ENCODE measurements at places on chromosomes 1 and 21.

- no peaks in the 10 kb centered on the region for H3K36me3 ChIP-seq
- peaks cover 8% of the 10 kb centered on the region for H3K4me1 ChIP-seq
- no peak for DNase-seq
- no peak overlapping the region for H3K27ac ChIP-seq
- H3K4me3 ChIP-seq: no peak overlapping the region
- no peaks in the 10 kb centered on the region for H3K27me3 ChIP-seq
Measured at GRCh38 chr1:51231120-51231519, 5.0 kb upstream of the RNF11 start.

DNA sequence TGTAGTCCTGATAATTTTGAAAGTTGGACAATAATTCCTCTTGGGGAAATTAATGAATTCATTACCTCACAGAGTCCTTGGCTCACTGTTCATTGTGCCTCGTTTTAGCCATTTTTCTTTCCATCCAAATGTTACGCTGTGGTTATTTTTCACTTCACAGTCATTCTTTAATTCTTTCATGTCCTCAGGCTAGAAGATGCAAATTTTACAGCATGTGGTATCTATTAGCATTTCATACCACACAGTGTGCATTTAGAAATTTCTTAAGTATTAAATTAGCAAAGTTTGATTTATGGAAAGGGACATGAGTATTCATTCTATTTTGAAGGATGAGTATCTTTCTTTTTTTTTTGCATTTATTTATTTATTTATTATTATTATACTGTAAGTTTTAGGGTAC lies 18.4 kb downstream of the OR2L3 start:
- no peaks in the 10 kb centered on the region for H3K27me3 ChIP-seq
- DNase-seq: no peak
- H3K4me3 ChIP-seq: no peak overlapping the region
- no peaks in the 10 kb centered on the region for H3K36me3 ChIP-seq

GRCh38 chr1:212618466-212619210 lies 10.1 kb downstream of the ATF3 start:
- peaks cover 22% of the 10 kb centered on the region for H3K36me3 ChIP-seq
- no peak overlapping the region for H3K27ac ChIP-seq
- H3K27me3 ChIP-seq: no peaks in the 10 kb centered on the region
- no peak for DNase-seq

DNA sequence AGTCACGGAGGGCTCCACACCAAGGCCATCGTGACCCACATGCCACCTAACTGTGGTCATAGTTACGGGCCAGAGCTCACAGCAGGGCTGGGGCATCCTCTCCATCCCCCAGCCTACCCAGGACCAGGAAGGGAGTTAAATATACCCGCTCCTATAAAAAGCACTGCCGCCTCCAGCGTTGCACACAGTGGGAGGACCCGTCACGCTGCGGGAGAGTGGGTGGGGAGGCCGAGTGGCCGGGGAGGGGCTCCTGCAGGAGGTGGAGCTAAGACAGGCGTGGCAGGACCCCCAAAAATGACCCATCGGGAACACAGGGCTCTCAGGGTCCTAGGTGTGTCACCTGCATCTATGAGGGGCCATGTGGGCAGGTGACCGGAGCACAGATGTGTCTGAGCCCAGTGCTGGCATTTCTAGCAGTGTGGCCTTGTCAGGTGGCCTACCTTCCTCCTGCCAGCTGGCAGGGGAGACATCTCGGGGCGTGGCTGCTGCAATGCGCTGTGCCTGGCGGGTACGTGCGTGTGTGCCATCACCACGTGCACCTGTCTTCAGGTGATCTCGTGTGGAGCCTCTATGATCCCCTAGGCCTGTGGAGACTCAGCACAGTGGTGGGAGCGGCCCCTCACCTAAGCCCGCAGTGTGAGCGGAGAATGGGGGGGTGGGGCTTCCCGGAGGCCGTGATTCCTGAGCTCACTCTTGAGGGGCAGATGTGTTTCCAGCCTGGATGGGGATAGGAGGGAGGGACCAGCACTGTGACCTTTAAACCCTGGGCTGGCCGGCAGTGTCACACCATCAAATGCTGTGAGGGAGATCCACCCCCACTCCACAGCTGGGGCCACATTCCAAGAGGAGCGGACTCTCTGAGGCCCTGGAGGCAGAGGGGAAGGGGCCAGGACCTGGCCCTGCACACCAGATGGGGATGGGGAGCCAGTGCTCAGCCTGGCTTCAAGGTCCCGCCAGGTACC lies 17.7 kb downstream of the AGRN start:
- peaks cover 72% of the 10 kb centered on the region for H3K27me3 ChIP-seq
- H3K4me1 ChIP-seq: no peaks in the 10 kb centered on the region
- DNase-seq: peak; percentile 21
- no peaks in the 10 kb centered on the region for H3K36me3 ChIP-seq

DNA sequence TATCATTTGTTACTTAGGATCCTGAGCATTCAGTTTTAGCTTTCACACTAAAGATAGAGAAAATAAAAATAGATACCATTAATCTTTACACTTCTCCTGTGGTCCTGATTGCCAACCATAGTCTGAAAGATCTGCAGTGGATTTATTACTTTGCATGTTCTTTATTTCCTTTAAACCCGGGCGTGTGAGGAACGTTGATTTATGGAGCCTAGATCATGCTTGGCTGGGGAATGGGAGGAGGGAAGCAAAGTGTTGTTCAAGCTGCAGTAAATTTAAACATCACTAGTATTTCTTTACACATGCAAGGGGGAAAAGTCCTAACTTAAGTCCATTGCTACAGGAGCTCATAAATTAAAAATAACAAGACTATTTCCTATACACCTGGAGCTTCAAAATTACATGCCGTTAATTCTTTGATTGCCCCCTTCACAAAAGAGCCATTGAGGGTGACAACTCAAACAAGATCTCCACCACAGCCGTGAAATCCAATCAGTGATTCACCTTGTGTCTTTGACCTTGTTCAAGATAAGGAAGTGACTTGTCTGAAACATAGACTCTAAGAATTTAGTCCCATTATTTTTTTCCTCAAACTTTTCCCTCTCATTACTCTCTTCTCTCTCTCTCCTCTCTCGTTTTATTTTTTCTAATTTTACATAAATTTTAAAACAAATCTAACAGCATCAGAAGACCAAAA lies 282.7 kb downstream of the KIF26B start:
- no peak for DNase-seq
- no peak overlapping the region for H3K27ac ChIP-seq
- no peaks in the 10 kb centered on the region for H3K36me3 ChIP-seq
- no peaks in the 10 kb centered on the region for H3K4me1 ChIP-seq
- H3K4me3 ChIP-seq: no peak overlapping the region

DNA sequence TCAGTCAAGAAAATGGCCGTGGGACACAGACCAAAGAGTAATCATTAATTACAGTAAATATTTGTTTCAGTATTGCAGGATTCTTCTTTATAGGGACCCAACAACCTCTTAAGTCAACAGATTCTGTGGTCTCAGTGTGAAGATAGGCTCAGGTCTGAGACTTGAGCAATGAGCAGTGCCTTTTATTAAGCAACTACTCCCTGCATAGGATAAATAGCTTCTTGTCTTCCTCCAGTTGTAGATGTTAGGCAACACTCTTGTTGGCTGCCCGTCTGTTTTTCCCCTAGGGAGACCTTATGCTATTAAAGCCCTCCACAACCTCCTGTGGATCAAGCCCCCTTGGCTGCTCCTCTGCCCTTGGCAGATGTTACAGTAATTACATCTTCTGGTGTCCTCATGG lies 1.8 kb upstream of the OMA1 start:
- H3K36me3 ChIP-seq: no peaks in the 10 kb centered on the region
- no peak overlapping the region for H3K27ac ChIP-seq
- no peaks in the 10 kb centered on the region for H3K27me3 ChIP-seq
- H3K4me3 ChIP-seq: no peak overlapping the region

- H3K27me3 ChIP-seq: no peaks in the 10 kb centered on the region
- no peaks in the 10 kb centered on the region for H3K4me1 ChIP-seq
- peaks cover 20% of the 10 kb centered on the region for H3K36me3 ChIP-seq
- no peak overlapping the region for H3K4me3 ChIP-seq
- peak; percentile 48 for DNase-seq
- no peak overlapping the region for H3K27ac ChIP-seq
Measured at GRCh38 chr1:212070720-212071302, 35.3 kb downstream of the DTL start.

DNA sequence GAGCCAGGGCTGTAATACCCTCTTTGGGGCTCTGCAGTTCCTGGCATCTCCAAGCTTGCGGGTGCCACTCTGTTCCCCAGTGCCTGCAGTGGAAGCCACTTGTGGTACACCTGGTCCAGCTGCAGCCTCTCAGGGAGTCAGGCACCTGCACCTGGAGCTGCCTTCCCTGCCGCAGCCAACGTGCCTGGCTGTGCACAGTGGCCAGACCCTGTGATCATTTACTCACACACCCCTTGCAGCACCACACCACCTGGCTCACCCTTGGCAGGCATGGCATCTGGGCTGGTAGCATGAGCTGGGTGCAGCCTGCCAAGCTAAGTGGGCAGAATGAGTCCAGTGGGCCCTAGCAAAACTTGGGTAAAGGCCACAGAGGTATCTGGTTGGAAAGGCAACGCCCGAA lies 51.1 kb upstream of the NTPCR start:
- H3K36me3 ChIP-seq: no peaks in the 10 kb centered on the region
- no peak for DNase-seq
- H3K4me1 ChIP-seq: peaks cover 16% of the 10 kb centered on the region

DNA sequence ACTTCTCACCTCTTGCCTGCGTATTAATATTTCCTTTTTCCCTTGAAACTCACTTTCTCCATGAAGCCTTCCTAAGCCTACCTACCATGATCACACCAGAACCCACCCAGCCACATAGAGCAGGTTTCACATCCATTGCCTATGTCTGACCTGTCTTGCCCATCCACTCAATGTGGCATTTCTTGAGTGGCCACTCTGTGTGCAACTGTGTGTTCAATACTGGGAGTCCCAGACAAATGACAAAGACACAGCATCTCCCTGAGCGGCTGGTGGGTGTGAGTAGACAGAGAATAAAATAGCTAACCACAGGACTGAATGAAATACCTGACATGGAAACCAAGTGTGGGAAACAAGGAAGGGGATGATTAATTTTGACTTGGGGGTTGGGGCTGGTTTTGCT lies 3.1 kb downstream of the PTGFRN start:
- no peaks in the 10 kb centered on the region for H3K4me1 ChIP-seq
- no peaks in the 10 kb centered on the region for H3K27me3 ChIP-seq
- no peak for DNase-seq
- no peak overlapping the region for H3K27ac ChIP-seq

- peaks cover 60% of the 10 kb centered on the region for H3K4me1 ChIP-seq
- peaks cover 8% of the 10 kb centered on the region for H3K36me3 ChIP-seq
- peak overlapping the region; percentile 85 for H3K27ac ChIP-seq
- no peak for DNase-seq
Measured at GRCh38 chr1:248823517-248824001, 2.2 kb downstream of the SH3BP5L start.

DNA sequence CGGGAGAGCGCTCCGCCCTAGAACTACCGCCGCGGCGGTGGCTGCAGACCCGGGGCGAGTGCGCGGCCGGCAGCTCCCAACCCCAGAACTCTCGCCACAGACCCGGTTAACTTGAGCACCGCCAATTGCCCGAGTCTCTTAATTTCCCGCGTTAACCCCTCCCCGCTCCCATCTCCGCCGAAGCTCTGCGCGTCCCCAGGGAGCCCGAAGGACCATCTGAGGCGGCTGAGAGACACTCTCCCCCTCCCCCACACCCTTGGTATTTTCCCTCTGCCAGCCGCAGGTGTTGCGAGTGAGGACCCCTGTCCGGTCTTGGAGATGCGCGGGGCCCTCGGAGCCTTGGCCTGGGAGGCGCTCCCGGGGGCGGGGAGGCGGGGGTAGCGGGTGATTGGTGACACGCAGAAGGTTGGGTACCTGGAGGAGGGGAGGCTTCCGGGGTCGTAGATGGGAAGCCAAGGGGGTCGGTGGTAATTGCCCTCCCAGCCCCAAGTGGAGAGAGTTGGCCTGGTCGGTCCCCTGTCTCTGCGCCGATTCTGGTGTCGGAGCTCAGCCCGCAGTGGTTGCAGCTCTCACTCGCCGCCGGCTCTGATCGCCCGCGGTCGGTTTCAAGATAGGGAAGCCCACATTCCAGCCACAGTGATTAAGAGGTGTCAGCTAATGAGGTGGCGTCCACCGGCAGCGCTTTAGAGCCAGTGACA lies 858 bp upstream of the SUSD4 start:
- H3K27me3 ChIP-seq: peaks cover 17% of the 10 kb centered on the region
- DNase-seq: peak; percentile 34
- H3K27ac ChIP-seq: no peak overlapping the region

DNA sequence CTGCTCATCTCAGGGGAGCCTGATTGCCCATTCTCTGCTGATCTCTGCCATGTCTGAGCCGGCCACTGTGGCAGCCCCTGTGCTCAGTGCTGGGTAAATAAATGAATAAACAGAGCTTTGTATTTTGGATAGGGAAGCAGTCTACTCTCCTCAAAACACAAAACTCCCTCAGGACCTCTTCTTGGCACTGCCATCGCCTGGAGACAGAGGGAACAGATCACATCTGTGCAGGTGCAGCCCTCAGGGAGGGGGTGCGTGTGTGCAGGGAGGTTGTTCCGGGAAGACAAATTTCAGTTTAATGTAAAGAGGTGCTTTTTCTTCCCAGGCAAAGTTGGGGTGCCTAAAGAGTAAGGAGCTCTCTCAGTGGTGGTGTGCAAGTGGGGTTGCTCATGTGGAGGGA lies 7.7 kb upstream of the FAM167B start:
- no peaks in the 10 kb centered on the region for H3K27me3 ChIP-seq
- no peak for DNase-seq
- H3K27ac ChIP-seq: no peak overlapping the region
- H3K4me3 ChIP-seq: no peak overlapping the region
- no peaks in the 10 kb centered on the region for H3K4me1 ChIP-seq

DNA sequence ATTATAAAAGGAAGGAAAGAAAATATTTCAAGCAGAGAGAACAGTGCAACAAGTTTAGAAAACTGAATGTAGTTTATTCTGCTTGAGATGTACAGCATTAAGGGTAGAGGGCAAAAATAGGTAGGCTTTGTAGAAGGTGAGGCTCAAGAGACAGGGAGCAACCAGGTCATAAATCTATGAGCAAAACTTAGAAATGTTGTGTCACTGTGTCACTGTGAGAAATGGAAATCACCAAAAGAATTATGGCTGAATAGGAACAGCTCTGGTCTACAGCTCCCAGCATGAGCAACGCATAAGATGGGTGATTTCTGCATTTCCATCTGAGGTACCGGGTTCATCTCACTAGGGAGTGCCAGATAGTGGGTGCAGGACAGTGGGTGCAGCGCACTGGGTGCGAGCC lies 53.6 kb downstream of the TNFSF4 start:
- H3K27me3 ChIP-seq: no peaks in the 10 kb centered on the region
- no peaks in the 10 kb centered on the region for H3K36me3 ChIP-seq
- H3K27ac ChIP-seq: no peak overlapping the region
- no peak overlapping the region for H3K4me3 ChIP-seq
- no peaks in the 10 kb centered on the region for H3K4me1 ChIP-seq

DNA sequence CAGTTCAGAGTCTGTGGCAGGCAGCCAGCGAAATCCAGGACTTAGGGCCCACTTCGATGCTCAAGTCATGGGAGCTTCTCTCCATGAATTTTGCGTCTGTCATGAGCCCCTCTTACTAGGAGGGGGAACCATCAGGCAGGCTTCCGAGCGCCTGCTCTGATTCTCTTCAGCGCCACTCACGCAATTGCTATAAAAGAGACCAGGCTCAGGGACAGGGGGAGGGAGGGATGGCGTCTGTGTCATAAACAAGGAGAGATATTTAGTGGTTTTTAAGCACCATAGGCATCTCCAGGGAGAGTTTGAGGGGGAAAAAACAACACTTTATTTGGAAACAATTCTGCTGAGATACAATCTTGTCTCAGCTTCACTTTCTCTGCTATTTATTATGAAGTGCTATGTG lies 60.6 kb downstream of the NAV1 start:
- H3K36me3 ChIP-seq: no peaks in the 10 kb centered on the region
- DNase-seq: no peak
- H3K27ac ChIP-seq: no peak overlapping the region
- no peaks in the 10 kb centered on the region for H3K4me1 ChIP-seq
- H3K4me3 ChIP-seq: no peak overlapping the region
